ENCODE measurements at places on chromosomes 11 and 22.

- no peak for DNase-seq
Measured at GRCh38 chr11:36450110-36450572, 59.9 kb downstream of the TRAF6 start.

GRCh38 chr11:63680834-63681320, 423 bp upstream of the RTN3 start:
- no peak for DNase-seq

GRCh38 chr11:73384872-73385689, 8.9 kb downstream of the RELT start:
- peak; percentile 72 for DNase-seq

DNA sequence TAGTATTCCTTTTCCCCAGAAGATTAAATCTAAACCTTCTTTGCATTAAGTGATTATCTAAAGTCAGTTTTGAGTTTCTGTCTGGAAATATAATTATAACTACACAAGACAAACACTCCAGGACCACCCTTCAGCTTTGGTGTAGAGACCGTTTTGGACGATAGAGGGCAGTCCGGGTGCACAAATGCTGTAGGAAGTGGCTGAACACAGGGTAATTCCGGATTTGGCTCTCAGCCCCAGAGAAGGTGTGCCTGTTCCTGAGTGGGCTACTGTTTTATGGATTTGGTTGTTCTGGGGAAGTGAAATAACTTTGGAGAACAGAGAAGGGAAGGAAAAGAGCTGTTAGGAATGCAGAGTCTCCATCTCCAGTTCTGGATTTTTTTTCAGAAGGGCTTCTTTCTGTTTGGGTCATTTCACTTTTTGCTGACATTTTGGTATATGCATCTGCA, 14.8 kb downstream of the EXT2 start:
- peak; percentile 32 for DNase-seq

GRCh38 chr22:37638391-37639069, 939 bp upstream of the SH3BP1 start:
- no peak for DNase-seq

DNA sequence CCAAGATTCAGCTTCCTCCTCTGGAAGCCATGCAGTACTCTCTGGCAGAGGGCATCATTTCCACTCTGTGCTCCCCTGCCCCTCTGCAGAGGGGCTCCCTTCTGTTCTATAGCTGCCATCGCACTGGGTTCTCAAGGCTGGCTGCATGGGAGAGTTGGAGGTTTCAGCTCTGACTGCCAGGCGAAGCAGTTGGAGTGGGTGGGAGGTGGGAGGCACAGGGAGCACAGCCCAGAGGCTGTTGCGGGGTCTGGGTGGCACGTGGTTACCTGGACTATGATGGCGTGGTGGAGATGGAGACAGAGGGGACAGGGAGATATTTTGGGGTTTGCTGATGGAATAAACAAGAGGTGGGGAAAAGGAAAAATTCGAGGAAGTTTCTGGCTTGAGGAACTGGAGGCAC, 4.8 kb downstream of the PMM1 start:
- no peak for DNase-seq

GRCh38 chr22:35891442-35891841, 137.2 kb downstream of the RBFOX2 start:
- no peak for DNase-seq

GRCh38 chr11:60878245-60879101, 11.1 kb downstream of the ZP1 start:
- no peak for DNase-seq

DNA sequence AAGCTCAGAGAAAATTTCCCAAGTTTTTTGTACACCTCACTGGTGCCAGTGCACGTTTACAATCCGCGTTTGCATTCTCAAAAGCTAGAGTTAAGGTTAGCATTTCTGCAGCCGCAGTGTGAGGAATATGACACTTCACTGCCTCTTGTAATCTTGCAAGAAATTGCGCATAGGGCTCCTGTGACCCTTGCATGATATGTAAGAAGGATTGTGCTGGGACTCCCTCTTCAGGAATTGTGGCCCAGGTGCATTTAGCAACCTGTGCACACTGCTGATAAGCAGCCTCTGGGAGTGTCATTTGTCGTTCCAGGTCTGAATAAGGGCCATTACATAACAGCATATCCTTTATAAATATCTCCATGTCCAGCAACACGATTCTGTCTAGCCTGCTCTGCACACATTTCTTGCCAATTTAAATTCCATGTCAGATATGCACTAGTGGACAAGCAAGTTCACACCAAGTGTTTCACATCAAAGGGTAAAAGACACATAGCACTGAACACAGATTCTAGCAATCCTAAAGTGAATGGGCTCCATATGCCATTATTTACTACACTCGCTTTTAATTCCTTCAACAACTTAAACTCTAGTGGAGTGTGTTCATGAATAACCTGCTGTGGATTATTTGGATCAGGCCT, 69.2 kb upstream of the INCENP start:
- peak; percentile 15 for DNase-seq
